Stimulated activated CD8-positive, alpha-beta memory T cell treated with anti-CD3 and anti-CD28 coated beads, Interleukin-12 subunit alpha, Interleukin-12 subunit beta, amount 100 ng/mL, for 1 hour (primary cell): ENCODE measurements at places on chromosomes 6 and 20.

- no peak for DNase-seq
These were observed 12.3 kb upstream of the HDDC2 start for GRCh38 chr6:125314009-125314581.

DNA sequence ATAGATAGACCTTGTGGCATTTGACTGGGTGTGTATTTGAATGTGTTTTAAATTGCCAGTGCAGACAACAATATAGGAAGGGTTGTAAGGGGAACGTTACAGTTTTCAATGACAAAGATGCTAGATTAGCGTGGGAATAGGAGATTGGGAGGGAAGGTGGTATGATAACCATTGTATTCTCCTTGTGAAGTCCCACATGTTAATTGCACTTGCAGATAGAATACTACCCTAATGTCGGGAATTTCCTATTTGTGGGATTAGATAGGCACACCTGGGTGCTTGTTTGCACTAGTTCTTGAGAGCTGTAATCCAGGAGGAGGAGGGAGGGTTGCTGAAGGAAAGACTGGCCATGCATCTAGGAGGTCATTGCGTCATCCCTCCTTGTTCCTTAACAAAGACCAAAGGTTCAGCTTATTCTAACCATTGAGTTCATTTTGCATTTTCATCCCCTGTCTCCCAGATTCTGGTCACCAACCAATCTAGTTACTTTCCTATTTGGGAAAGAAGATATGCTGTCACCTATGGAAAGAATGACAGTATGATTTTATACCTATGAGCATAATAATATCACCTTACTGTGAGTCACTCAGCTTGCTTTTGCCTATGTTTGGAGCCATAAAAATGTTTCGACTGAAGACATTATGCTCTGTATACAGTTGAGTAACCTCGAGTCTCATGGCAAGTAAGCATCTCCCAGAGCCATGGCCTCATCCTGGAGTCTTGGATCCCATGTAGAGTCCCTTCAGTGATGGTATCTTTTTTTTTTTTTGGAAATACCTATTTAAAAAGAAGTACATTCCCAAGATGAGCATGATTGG is 201.5 kb downstream of the DTNBP1 start:
- no peak for DNase-seq

DNA sequence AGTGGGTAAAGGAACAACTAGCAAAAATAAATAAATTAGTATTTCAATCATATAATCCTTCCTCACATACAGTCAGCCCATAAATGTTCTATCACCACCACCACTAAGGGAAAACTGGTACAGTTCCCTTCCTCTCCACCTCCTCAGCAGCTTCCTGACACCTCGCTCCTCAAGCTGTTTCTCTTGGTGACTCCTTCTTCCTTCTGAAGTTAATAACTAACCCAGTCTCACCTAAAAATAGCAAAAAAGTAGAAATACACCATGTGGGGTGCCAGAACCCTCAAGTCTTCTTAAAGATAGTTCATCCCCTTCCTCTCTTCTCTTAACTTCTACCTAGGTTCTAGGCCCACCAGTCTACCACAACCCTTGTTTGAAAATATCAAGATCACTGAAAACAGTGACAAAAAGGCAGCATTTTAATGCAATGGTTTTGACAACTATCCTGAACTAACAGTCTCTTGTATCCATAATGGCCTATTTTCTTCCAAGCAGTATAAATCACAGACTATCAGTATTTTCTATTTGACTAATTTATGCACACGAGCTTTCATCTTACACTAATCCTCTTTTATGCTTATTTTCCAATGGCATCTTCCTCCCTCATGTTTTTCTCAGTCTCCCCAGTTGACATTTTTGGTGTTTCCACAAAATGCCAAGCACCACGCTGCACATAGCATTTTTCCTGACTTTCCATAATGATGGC is 85.5 kb downstream of the KHDC1L start:
- no peak for DNase-seq

GRCh38 chr20:20331156-20331555 is 36.7 kb upstream of the INSM1 start:
- DNase-seq, result no peak

DNA sequence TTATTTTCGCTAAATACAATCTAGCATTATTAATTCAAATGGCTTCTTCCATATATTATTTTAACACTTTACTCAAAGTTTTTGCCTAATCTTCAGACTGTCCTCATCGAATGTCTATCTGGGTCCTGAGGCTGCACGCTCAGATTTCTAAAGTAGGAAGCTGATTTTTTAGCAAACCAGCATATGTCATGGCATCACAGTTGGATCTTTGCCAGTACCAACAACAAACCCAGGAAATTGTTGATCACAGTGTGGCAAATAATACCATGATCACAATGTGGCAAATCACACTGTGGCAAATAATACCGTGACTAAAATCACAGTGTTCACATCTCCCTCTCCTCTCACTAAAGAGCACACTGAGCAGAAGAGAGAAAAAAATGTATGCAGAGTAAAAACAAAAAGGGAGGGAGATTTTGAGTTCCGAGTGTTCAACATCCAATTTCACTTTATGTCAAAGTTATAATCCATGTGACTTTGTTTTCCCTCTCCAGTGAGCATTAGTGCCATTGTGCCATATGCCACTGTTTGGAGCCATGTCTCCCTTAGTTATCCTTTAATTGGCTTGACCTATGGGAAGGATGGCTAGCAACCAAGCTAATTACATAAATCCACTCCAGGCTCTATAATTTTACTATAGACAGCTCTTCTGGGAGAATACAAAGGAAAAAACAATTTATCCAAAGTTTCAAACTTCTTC is 1059.6 kb downstream of the HACE1 start:
- DNase-seq, result no peak

DNA sequence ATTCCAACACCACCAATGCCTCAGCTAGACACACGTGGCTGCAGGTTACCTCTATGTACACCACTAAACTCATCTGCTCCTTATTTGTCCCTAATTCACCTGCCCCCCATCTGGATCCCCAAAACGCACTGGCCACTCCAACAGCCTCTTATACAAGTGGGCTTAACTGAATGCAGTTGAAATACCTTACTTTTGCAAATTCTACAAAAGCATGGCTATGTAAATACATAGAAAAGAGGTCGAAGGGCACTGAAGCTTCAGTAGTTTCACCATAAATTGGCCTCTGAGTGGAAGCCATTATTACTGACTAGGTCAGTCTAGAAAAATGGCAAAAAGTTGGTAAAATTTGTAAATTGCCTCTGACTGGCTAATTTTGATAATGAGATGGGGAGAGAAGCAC is 11.1 kb upstream of the PPP1R3G start:
- DNase-seq, result no peak

- no peak for DNase-seq
These were observed 12.3 kb downstream of the CDYL start for GRCh38 chr6:4788482-4788881.

- no peak for DNase-seq
These were observed 9.8 kb downstream of the OGFRL1 start for GRCh38 chr6:71298459-71298858.

DNA sequence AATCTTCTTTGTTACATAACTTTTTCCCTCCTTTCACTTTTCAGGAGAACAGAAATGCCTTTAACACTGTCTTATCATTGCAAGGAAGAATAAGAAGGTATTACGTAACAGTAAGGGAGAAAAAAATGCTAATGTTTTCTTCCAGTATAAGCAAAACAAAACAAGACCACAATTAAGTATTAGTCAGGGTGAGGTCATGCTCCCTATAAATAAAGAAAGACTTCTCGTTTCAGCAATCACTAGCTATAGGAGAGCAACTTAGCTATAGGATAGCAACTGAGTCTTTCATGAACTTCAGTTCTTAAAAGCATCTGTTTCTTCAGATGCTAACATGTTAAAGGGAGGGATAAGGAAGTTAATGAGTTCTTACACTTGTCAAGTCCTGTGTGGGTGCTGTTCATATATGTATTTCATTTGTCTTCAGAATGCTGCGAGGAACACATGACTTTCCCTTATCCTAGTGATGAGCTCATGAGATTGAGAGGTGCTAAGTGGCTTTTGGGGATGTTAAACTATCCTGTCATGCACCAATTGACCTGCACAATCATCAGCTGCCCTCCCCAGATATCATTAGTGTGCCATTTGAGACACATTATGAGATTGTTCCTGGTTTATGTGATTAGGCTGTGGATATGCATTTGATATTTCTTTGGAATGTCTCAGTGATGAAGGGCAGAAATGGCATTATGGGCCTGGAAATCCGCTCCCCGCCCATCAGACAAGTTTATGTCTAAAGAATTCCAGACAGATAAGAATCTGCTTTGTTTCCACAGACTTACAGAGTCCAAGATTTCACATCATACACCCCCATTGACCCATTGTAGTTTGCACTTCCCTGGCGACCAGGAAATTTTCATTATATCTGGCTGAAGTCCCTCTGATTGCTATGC is 37.5 kb downstream of the LAMA4 start:
- no peak for DNase-seq

GRCh38 chr20:10369723-10370090 is 64.3 kb downstream of the MKKS start:
- DNase-seq, result no peak

DNA sequence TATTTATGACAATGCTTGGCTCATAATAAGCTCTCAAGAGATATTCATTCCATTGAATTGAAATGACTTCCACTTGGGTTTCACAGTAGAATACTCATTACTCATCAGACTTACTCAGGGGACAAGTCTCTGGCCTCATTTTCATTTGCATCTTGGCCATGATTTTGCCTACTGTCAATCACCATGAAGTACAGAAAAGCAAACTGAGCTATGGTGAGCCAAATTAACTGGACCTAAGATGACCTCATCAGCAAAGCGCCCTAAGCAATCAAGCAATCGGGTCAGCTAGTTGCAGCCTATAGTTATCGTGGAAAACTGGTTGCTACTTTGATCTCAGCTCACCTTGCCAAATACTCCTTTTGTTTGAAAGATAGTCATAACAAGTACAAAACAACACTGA is 494.7 kb upstream of the SLC35B3 start:
- no peak for DNase-seq

GRCh38 chr20:44455126-44455525 is 20.5 kb upstream of the TTPAL start:
- no peak for DNase-seq

DNA sequence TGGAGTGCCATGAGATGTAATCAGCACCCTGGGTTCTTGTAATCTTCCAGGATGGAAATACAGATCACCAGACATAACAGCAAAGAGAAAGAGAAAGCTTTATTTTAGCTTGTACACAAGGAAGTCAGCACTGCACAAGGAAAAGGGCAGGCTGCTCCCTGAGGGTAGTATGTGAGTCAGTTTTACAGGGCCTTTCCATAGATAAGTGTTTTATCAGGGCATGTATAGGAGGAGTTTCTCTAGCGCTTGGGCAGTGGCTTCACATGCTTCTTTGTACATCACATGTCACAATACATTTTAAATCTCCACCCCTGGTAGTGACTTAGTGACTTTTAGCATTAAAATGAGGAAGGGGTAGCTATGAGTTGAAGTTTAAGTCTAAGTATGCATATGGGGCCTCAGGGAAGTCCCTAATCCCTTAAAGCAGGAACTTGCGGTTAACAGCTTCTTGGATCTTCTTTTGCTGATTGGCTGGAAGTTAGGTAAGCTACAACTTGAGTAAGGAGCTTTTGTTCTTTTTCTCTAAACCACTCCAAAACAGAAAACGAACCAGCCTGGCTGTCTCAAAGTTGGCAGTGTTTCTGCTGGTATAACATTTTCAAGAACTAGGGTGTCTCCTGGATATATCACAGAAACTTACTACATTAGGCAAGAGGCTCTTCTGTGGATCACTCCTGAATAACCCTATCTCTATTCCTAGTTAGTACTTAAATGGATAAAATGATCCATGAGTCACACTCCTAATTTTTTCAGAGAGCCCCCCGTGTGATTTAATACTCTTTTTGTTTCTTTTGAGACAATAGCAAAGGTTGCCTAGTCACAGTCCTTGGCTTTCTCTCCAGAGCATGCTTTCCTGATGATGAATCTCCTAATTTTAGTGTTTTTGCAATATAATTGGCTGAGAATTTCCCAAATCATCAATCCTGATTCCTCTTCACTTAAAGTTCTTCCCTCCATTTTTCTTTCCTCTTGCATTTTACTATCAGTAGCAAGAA is 60.2 kb downstream of the MRAP2 start:
- DNase-seq, result no peak

DNA sequence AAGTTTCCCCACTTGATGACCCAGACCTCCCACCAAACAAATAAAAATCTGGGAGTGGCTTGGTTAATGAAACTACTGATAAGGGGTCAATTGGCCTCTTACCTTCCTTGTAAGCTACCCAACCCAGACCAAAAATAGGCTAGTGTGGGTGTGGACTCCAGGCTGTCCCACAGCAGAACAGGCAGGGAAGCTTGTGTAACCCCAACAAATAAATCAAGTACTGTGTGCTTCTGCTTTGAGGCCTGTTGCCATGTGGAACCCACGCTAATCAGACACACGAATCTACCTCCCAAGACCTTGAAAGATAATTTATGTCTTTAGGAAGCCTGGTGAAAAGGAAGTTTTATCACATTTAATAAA is 33.7 kb upstream of the PAQR8 start:
- DNase-seq, result no peak

GRCh38 chr6:12266571-12266970 is 23.6 kb upstream of the EDN1 start:
- no peak for DNase-seq

DNA sequence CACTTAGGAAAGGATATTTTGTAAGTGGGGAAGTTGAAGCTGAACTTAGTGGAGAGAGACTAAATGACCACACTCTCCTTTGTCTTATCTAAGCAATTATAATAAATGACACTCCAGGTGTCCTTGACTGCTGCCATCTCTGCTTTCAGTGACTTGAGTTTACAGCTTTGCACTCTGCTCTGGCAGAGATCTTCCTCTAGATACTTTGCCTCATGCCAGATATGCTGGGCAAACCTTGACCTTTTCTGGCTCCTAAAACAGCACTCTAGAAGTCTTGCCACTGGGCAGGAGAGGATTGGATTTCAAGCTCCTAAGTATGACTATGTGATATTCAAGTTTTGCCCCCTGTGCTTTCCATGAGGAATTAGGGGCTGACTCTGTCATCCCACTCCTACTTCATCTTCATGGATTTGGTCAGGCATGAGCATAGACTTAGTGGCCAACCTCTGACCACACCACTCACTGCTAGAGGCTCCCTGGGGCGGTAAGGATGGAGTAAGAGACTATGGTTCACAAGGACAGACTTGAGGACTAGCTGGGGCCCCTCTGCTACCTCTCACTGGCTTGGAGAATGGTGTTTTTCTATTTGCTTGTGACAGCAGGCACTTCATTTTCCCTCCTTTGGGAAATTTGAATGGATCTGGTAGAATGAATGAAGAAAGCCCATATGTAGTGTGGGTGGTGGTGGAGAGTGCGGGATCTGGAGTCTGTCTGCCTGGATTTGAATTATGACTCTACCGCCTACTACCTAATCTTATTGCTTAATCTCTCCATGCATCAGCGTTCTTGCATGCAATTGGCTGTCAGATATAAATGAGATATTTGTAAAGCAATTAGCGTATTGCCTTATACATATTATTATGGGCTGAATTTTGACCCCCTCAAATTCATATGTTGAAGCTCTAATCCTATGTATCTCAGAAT is 191.4 kb downstream of the REV3L start:
- DNase-seq, result no peak
